Muscle of leg (tissue), 16 donors: ENCODE measurements at places on chromosomes 2 and 18. TPM values are rescaled to one million over a fixed set of nuclear protein-coding genes. Genes with fewer than 3 reads are reported as not detected.

DNA sequence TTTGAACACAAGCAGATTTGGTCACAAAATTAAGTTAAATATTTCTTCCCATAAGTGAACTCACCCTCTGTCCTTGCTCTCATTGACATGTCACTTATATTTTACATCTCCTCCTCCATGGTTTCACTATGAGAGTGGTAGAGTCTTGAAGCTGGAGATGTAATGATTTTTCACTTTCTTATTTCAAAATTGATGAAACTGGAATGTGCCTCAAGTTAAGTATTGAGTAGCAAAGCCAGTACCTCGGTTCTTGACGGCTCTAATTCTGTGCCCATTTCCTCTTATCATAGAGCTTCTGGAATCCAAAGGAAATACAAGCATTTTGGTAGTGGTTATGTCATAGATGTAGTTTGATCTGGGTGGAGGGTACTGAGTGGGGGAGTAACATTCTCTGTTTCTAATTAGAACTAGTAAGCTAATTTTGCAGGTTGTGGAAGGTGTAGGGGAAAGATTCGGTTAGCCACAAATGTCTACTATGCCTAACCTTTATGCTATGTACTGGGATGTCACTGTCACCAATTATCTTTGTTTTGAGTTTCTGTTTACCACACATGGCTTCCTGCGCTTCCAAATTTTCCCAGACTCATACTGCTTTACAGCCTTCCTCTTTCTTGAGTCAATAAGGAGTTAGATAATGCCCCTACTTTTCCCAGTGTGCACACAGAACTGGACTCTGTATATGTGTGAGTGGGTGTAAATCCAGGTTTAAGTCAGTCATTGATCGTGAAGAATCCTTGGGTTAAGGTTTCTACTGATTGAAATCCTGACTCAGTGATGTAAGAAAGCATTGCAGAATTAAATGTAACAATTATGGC is 96.8 kb downstream of the DIS3L2 start:
- no peak for DNase-seq
- H3K4me1 ChIP-seq: no peaks in the 10 kb centered on the region
- H3K4me3 ChIP-seq: no peak overlapping the region
- H3K27ac ChIP-seq: no peak overlapping the region
- no peaks in the 10 kb centered on the region for H3K36me3 ChIP-seq
- H3K27me3 ChIP-seq: no peaks in the 10 kb centered on the region

The EIF2B4 gene
- 22.5 TPM for total RNA-seq

DNA sequence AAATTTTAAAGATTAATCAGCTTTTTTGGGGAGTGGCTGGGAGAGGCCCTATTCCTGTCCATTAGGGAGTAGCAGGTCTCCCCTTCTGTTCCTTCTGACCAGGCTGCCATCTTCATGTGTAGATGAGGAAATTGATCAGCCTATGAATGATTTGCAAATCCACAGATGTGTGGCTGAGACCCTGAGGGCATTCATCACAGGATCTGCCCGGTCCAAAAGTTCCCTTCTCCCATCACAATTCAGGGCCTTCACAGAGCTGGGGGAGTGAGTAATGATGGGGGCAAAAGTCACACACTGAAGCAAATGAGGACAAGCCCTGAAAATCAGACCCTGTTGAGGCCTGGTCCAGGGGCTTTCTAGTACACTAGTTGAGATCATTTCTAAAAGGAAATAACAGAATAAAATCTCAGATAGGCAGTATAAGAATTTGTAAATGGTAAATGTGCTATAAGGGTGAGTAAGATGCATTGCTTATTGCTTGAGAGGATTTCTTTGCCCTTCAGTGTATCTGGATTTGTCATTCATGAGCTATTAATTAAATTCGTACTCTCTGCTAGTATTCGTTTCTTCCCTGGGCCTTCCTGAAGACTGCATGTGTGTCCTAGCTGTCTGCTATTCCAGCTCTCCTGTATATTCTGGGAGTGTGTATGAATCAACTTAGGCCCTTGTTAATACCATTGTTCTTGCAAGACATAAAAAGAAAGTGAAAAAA is 53.2 kb downstream of the SETBP1 start:
- H3K4me3 ChIP-seq: no peak overlapping the region
- H3K27me3 ChIP-seq: no peaks in the 10 kb centered on the region
- no peak overlapping the region for H3K27ac ChIP-seq
- peaks cover 17% of the 10 kb centered on the region for H3K4me1 ChIP-seq
- DNase-seq: no peak

The HRH4 gene
- total RNA-seq: 0.09 TPM

GRCh38 chr18:27608174-27608573 is 423.1 kb upstream of the CHST9 start:
- H3K4me1 ChIP-seq: no peaks in the 10 kb centered on the region
- H3K4me3 ChIP-seq: no peak overlapping the region
- H3K27ac ChIP-seq: no peak overlapping the region
- H3K27me3 ChIP-seq: no peaks in the 10 kb centered on the region

- H3K27ac ChIP-seq: no peak overlapping the region
- peaks cover 18% of the 10 kb centered on the region for H3K4me1 ChIP-seq
- no peak overlapping the region for H3K4me3 ChIP-seq
- H3K27me3 ChIP-seq: no peaks in the 10 kb centered on the region
- no peaks in the 10 kb centered on the region for H3K36me3 ChIP-seq
- DNase-seq: no peak
Measured at GRCh38 chr2:96158554-96158940, 13.3 kb upstream of the DUSP2 start.
